ENCODE measurements at places on chromosomes 2 and 18.

GRCh38 chr2:120825370-120826259, 89.9 kb downstream of the GLI2 start:
- no peak for DNase-seq

- no peak for DNase-seq
Observed at GRCh38 chr2:96116879-96117533, 635 bp upstream of the ADRA2B start.

GRCh38 chr2:140308706-140309105, 1528.5 kb upstream of the NXPH2 start:
- no peak for DNase-seq

DNA sequence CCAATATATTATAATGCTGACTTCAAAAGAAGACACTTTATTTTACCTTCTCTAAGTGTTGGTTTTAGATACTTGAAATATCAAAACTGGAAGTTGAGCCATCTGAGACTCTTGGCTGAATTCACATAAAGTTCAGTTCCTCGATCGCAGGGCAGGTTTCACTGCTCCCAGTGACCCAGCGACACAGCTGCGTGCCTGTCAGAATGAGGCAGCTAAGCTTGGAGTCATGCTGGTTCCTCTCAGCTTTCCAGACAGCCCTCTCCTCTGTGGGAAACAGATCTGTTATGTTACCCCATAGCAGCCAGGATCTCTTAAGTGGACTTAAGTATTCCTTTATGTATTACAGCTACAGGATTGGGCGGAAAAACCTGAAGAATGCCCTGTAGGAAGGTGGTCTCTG, 142.8 kb upstream of the ALPP start:
- DNase-seq: peak; percentile 72

DNA sequence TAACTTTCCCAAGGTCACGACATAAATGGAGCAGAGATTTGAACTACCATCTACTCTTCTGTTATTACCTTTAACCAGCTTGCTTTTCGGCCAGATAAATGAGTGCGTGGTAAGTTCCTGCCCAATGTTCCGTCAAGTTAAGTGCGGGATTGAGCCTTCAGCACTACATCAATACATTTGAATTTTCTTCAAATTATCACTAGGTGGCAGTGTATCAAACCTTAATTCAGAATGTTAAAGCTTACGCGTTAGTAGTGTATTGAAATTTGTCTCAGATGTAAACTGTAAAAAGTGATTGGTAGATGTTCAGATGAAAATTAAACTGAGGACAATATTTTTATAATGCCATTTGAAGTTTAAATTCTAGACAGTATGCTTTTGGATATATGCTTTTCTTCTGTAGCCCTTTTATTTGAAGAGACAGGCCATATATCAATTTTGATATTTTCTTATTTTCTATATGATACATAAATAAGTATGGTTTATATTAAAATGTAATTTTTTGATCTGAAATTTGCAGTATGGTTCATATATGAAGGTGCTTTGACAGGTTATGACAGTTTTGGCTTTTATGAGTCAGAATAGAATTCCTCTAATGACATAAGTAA, 681.3 kb downstream of the ADCYAP1 start:
- DNase-seq: no peak

DNA sequence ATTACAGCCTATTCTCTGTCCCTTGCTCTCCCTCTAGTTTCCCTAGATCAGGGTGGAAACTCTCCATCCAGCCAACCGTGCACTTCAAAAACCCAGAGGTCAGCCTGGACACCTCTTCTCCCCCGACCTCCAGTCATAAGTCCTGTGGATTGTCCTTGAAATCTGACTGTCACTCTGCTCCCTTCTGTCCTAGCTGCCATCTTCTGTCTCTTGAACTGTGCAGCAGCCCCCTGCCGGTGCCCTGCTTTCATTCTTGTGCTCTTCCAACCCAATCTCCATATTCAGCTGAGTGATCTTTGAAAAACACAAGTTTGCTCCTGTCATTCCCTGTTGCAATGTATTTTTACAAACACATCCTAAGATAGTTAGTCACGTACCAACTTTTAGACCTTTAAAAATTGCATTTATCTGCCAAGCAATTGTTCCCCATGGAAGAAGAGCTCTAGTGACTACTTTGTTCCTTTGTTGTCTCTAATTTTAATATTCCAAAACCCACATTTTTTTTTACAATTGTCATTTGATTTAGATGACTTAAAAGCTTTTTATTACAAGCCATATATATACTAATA, 254.3 kb downstream of the CAMKMT start:
- DNase-seq: no peak

DNA sequence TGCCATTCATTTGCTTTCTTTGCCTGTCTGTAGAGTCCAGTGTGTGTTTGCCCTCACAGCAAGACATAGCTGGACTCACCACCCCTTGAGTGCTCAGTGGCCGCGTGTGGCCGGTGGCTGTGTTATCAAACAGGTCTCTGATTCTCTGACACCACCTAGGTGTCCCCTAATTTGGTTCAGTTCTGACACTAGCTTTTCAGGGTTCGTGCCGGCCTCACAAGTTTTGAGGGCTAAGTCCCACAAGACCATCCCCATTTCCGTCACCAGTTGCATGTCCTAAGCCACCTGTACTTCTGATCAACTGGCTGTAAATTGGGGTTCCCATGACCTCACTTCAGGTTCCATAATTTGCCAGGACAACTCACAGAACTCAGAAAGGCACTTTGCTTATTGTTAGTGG, 23.5 kb downstream of the NCK2 start:
- DNase-seq: no peak

GRCh38 chr2:44245083-44245861, 30.0 kb upstream of the SLC3A1 start:
- DNase-seq: peak; percentile 28

DNA sequence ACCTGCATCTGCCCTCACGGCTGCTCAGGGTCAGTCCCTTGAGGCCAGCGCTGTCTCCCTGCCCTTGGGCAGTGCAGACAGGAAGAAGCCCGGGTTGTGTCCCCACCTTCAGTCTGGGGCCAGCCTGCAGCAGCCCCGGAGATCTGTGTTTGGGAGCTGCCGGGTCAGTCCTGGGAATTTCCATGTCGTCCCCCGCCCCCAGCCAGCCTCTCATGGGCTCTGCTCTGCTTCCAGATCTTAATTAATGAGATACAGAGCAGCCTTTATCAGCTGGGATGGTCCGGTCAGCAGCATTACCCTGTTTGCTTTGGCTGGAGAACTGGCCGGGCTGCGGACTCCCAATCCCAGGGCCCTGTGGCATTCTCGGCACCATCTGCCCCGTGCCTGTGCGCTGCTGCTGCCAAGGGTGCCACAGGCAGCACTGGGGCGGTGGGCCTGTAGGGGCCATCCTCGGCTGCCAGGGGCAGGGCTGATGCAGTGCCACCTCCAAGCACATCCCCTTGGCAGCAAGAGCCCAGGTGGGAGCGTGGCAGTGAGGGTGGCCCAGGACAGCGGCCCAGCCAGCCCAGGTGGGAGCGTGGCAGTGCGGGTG, 2.4 kb downstream of the BOK start:
- DNase-seq: peak; percentile 56

- no peak for DNase-seq
Observed at GRCh38 chr18:58580623-58581022, 48.3 kb downstream of the ALPK2 start.

DNA sequence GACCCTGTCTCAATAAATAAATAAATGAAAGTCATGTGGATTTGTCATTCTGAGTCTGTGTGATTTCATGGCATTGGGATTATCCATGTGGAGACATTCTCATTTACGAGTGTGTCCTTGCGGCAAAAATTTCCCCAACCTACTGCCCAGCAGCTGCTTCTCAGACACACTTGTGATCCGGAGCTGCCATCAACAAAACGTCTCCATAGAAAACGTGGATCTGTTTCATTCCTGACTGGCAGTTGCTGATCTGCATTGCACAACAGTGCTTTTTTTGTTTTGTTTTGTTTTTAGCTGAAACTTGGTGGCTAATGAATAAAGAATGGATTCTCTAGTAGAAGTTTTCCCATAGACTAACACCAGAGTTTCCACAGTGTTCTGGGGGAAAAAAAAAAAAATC, 74.7 kb downstream of the TGIF1 start:
- no peak for DNase-seq

DNA sequence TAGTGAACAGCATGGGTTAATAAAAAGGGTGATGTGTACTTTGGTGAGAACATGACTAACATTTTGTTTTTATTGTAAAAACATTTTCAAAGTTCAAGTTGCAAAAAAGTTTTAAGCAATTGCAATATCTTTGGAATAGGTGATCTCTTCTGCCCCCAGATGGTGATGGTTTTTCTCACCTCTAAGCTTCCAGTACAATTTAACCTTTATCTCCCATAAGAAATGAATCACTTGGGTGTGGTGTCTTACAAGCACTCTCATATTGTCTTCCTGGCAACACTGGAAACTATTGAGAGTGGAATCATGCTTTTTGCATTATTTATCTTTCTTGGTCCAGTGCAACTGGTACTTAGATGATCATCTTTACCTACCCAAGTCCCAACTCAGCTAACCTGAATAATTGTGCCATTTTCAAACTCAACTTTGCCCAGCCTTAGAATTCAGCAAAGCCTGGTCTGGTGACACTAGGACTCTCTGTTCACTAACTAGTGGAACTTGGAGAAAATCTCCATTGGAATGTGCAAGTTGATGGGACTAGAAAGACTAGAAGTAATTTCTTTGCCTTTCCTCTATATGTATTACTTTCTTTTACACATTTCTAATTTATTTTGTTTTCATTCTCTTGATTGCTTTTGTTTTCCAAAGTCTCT, 964.7 kb upstream of the ZEB2 start:
- DNase-seq: no peak

DNA sequence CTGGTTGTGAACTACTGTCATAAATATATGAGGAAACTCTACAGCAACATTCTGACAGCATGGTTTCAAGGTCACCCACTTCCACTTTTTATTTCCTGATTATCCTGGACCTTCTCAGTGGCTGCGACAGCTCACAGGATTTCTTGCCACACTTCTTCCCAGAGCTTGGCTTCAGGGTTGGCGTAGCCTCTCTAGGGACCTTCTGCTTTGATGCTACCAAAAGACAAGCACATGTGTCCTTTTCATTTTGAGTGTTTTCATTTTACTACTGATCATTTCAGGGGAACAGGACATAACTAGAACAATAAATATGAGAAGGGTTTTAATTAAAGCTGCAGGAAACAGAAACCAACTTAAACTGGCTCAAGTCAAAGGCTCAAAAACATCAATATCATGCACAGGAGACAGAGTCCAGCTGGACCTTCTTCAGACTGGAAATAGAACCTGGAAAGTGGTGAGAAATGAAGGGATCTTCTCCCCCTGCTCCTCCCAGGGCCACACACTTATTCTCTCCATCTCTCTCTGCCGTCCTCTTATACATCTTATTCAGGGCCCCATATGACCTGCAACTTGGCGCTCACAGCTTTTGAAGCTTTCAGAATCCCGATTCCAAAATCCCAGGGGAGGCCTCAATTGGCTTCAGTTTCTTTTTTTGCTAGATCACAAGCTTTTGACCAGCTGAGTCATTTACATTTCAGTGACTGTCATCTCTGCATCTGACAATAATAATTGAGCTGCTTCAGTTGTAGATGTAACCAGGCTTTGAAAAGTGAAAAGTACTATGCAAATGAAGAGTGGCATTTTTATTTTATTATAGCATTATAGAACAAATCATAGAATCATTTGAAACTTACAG, 9.7 kb downstream of the VIT start:
- no peak for DNase-seq

GRCh38 chr18:22912835-22913234, 20.3 kb upstream of the RBBP8 start:
- no peak for DNase-seq

DNA sequence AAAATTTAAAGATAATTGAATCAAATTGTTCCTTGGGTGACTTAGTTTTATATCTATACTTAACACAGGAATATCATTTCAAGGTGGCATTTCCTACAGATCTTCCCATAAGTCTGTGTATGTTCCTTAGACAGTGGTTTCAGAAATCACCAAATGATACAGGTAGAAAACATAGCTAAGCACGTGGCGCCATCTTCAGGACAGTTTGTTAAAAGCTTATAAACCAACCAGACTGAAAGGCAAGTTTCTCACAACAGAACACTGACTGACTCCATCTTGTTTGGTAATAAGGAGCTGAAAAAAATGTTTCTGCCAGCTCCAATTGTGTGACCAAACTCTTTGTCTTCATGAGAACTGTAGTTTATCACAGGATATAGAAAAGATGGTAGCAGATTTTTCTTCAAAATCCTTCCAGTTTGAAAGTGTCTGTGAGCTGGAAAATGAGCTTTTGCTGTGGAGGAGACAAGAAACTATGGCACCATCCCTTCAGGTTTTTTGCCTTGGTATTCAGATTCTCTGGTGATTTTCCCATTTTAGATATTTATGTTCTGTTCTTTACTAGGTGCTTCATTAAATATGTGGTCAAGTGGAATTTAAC, 34.8 kb upstream of the NEUROD1 start:
- DNase-seq: peak; percentile 47

DNA sequence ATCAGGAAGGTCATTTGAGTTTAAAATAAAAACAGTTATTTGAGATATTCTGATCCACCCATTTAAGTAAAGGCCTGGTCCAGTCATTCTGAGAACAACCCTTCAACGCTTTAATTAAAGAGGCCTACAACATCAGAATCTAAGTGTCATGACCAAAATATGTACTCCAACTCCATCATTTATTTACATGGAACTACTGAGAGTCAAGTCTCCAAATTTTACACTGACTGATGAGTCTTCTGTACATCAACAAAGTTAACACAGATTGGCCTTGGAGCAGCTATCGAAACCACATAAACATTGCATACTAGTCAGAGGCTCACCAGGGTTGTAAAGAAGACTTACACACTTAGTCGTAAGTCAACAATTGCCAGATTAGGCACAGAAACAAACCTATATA, 37.1 kb downstream of the PIEZO2 start:
- no peak for DNase-seq

- no peak for DNase-seq
Observed at GRCh38 chr2:120012363-120012762, 514 bp upstream of the EPB41L5 start.

Measured in LNCaP clone FGC (cell line).